ENCODE measurements at places on chromosomes 2 and 18.

DNA sequence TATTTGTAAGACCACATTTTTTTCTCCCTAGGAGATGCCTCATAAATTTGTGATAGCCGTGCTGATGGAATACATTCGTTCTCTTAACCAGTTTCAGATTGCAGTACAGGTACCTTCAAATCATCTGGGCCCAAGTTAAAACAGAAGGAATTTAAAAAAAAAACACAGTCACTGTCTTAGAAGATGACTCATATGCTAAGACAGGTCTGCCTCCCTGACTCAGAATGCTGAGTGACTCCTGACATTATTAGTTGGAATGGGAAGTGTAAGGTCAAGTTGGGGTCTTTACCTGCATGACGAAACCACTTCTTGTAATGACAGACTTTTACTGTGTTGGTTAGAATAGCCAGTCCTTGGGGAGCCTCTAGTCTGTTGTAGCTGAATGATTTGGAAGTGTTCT lies 26.3 kb downstream of the RMC1 start:
- peak; percentile 12 for DNase-seq

DNA sequence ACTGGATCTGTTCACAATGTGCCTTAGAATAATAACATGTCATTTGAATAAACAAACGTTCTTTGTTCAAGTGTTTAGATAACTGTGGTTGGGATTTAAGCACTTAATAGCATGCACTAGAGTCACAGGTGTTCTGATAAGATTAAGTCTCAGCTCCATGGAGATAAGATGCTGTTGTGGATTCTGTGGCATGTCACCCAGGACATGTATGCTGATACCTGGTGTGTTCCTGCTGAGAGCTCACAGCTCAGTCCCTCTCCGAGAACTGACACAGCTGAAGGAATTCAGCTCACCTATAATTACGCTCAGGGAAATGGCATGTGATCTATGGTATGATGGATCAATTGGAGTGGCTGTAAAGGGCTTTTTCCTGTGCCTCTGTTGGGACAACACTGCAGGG lies 75.4 kb upstream of the ST6GAL2 start:
- no peak for DNase-seq

GRCh38 chr18:77634494-77634893 lies 384.8 kb downstream of the GALR1 start:
- no peak for DNase-seq

DNA sequence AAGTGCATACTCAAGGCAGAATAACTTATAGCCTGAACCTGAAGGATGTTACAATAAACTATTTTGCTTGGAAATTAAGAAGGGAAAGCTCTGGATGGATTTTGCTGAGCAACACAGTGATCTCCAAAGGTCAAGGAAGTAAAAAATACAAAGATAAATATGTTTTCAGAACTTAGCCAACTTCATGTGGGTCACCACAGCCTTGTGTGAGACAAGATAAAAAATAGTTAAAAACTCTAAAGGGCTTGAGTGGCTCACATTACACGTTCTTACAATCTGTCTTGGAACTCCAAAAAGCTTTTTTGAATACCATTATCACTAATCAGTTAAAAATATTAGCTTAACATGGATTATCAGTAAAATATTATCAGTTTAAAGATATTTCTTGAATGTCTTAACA lies 28.9 kb upstream of the MTX2 start:
- DNase-seq, result no peak

- DNase-seq, result no peak
Measured at GRCh38 chr2:225581906-225582305, 182.4 kb downstream of the NYAP2 start.

- DNase-seq, result no peak
Measured at GRCh38 chr2:10775831-10776230, 36.8 kb downstream of the PDIA6 start.

DNA sequence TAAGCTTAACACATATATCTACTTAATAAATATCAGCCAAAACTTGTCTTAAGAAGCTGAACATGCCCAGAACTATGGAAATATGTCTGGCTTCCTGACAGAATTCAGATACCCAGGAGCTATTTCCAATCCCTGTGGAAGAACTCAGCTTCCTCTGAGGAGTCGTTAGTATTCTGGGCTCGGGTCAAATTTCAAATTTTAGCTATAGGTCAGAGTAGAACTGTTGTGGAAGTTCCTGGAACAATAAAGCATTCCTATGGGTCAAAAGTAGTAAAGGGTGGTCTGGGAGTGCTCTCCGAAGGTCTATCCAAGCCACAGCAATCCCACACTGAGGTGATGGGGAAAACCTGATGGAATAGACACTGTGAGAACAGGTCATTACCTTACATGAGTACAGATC lies 342.7 kb upstream of the CHST9 start:
- DNase-seq, result no peak

- no peak for DNase-seq
Measured at GRCh38 chr18:13615432-13615861, 110.9 kb downstream of the FAM210A start.

DNA sequence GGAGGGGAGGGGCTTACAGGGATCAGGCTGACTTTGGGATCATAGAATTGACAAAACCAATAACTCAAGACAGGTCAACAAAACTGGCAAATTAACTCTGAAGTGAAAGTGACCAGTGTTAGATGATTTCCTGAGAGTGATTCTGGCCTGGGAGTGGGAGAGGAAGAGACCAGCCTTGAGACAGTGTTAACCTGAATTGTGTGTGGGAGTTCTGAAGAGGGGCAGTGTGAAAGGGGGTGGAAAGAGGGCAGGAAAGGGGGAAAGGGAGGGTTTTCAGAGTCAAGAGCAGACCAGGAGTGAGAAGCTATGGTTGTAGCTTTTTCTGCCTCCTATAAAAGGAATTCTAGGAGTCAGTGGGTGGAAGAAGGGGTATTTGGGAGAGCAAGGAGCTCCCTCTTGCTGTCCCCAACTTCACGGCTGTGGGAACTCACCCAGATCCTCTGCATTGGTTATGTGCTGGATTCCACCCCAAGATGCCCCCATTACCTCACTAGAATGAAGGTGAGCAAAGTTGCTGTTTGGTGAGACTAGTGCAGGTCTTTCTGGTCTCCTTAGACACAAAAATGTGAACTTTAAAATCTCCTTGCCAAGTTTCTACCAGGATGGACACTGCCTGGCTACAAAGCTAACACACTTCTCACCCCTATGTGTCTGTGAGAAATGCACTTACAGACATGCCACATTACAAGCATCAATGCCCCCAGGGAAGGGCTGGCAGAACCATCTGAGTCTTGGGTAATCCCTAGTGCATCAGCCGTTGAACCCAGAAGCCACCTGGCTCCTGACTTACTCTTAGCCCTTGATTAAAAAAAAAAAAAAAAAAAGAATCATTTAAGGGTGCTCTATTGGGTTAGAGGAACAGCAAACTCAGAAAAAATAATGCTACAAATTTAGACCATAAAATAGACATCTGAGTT lies 61.6 kb downstream of the BMP10 start:
- DNase-seq, result no peak

- DNase-seq, result no peak
Measured at GRCh38 chr2:208134928-208135586, 5.4 kb upstream of the CRYGC start.

GRCh38 chr2:108626995-108627394 lies 92.3 kb upstream of the RANBP2 start:
- DNase-seq, result no peak
